ENCODE measurements at places on chromosomes 3 and 15. TPM values are rescaled to one million over a fixed set of nuclear protein-coding genes. Genes with fewer than 3 reads are reported as not detected.

Gene ISL2
- total RNA-seq, result not detected

Gene HRH1
- 1.7 TPM for total RNA-seq

Gene STT3B
- total RNA-seq, result 139 TPM

Gene ABHD5
- 17.2 TPM for total RNA-seq

Gene ADIPOQ
- not detected for total RNA-seq

Gene CD200
- total RNA-seq, result 46.2 TPM

Gene CNTN3
- 28.3 TPM for total RNA-seq

Measured in temporal lobe (tissue), 4 donors.